Activated gamma-delta T cell (primary cell): ENCODE measurements at places on chromosomes 5 and 9.
A peak's percentile ranks its signal among the peaks of the same experiment; 100 is the strongest.

DNA sequence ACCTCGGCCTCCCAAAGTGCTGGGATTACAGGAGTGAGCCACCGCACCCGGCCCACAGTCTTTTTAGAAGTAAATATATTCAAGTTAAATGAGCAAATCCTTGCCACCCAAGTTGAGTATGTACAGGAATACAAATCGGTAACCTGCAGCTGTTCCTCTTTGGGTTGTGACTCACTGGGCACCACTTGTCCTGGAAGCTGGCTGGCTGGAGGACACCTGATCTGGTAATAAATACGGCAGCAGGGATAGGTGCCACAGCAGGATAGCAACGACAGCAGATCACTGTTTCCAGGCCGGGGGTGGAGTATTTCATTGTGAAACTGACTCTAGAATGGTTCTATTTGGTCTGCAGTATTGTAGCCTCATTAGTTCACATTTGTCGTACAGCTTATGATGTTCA, 35.7 kb upstream of the SLC36A2 start:
- DNase-seq = no peak

GRCh38 chr5:31408814-31409213, 123.1 kb downstream of the DROSHA start:
- DNase-seq = no peak

- no peak for DNase-seq
These were observed 578 bp upstream of the TNFAIP8 start for GRCh38 chr5:119355244-119355638.

- DNase-seq = no peak
These were observed 519.2 kb downstream of the KIF4B start for GRCh38 chr5:155532621-155533311.

DNA sequence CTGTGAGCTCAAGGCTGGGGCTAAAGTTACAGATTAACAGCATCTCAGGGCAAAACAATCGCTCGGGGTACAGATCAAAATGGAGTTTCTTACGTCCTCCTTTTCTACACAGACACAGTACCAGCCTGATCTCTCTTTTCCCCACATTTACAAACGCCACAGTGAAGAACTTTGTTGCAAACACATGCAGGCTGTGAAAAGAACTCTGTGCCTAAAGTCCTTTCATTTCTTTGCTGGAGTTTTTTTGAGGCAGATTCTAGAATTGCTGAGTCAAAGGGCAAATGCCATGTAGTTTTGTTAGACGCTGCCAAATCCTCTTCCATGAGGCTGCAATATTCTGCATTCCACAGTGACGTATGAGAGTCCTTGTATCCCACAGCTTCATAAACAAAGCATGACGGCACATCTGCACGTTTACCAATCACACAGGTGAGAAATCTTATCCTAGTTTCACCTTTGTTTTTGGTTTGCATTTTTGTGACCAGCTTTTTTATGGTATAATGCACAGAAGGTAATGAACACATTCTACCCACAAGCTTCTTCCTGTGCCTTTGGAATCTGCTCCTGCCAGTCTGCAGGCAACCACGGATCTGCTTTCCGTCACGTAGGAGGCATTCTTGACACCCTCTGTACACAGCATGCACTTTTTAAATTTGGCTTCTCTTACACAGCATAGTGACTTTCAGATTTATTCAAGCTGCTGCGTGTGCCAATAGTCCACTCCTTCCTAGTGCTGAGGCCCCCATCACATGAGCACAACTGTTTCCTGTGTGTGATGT, 44.6 kb upstream of the LPCAT1 start:
- DNase-seq = no peak

DNA sequence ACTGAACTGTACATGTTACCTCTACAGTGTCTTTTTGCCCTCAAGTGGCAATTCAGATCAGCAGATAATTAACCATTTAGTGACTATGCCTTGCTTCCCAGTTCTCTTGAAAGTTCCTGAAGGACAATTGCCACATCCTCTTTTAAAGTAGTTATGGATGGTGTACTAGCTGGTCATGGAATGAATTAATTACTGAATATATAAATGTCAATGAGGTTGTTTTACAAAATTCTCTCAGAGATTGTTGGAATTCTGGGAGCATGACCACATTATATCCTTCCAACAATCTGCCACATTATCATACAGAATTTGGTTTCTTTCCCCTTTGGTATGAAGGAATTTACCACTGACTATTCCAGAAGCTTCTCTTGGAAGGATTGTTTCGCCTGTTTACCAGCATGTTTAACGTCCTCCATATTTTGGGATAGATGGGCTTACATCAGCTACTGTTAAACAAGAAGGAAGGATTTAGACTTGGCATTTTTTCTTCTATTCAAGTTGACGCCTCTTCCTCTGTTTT, 176.4 kb downstream of the CD180 start:
- DNase-seq = no peak

GRCh38 chr5:15500325-15501001, 483 bp downstream of the FBXL7 start:
- peak; percentile 9 for DNase-seq

- DNase-seq = no peak
These were observed 352.6 kb downstream of the ADGRV1 start for GRCh38 chr5:90911169-90911568.

GRCh38 chr9:113349445-113350094, at the start of gene BSPRY:
BSPRY (plus strand) TSS chr9:113349541; CDS start chr9:113349580, 39 bp downstream.
- DNase-seq = peak; percentile 20

- no peak for DNase-seq
These were observed 518.6 kb downstream of the TLE4 start for GRCh38 chr9:80090317-80090716.
